ENCODE measurements at places on chromosomes 16 and 17.

GRCh38 chr16:83215406-83216001, 588.7 kb downstream of the CDH13 start:
- peak; percentile 23 for DNase-seq

- peak; percentile 72 for DNase-seq
These were observed 13.0 kb downstream of the AIPL1 start for GRCh38 chr17:6421700-6422604.

- no peak for DNase-seq
These were observed 52.8 kb downstream of the CDH11 start for GRCh38 chr16:65069065-65069464.

GRCh38 chr17:143785-144281, 6.5 kb downstream of the SCGB1C2 start:
- DNase-seq: peak; percentile 94

DNA sequence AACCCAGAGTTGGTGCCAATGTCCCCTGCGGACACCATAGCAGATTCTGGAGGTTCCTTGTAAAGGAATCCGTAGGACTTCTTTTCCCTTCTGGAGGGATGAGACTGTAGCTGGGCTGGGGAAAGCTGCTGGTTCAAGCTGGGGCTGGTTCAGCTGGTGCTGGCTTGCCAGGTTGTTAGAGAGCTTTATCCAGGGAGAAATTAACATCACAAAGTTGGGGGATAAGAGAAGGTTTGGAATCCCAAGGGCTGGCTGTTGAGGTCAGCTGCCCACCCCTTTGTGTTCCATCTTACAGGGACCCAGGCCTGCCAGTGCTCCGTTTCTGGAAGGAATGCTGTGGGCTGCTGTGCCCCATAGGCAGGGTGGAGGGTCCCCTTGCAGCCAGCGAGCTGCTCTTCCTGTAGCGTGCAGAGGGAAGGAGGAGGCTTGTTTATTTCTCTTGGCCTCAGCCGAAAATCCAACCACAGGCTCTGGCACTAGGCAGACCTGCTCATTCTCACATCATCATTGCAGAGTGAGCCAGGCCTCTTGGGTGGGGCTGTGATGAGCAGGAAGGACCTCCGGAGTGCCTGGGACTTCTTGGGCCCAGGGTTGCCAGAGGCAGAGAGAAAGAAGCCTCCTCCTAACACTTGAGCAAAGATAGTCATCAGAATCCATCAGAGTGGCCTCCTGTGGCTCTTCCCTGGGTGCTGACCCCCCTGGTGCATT, 251.1 kb downstream of the SEC14L1 start:
- no peak for DNase-seq

- no peak for DNase-seq
These were observed 79.5 kb downstream of the WIPI1 start for GRCh38 chr17:68377771-68378267.

GRCh38 chr17:34980681-34981537, 597 bp downstream of the LIG3 start:
- peak; percentile 35 for DNase-seq

- peak; percentile 64 for DNase-seq
These were observed 91.3 kb downstream of the SNX29 start for GRCh38 chr16:12067714-12068401.

DNA sequence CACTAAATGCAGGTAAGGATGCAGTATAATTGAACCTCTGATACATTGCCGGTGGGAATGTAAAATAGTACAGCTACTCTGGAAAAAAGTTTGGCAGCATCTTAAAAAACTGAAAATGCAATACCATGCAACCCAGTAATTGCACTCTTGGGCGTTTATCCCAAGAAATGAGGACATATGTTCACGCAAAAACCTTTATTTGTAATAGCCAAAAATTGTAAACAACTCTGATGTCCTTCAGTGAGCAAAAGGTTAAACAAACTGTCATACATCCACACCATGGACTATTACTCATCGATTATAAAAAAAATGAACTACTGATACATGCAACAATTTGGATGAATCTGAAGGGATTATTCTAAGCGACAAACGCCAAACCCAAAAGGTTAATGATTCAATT, 16.9 kb downstream of the SYNRG start:
- no peak for DNase-seq

- DNase-seq: no peak
These were observed 50.3 kb upstream of the TOX3 start for GRCh38 chr16:52597073-52597771.

DNA sequence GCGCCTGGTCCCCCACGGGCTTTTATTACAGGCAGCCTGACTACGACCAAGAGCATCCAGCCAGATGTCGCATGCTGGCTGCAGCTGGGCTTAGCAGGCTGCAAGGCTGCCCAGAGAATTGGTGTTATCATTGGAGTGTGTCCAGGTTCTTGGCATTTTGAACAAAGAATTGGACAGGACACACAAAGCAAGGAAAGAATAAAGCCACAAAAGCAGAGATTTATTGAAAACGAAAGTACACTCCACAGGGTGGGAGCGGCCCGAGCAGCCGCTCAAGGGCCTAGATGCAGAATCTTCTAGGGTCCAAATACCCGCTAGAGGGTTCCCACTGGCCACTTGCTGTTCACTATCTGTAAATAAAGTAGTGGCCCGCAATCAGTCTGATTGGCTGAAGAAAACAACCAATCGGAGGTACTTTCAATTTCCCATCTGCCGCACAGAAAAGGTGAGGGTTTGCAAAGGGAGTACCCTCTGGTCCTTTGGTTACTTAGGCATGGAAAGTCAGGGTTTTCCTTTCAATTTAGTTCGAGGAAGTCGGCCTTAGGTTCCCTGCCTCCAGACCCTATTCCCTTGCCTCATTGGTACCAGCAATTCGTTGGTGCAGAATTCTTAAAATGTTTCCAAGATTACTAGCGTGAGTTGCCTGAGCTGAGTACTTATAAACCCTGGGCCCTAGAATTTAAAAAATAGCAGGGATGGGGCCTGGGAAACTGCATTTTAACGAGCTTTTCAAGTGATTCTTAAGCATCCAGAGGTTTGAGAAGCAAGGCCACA, 38.5 kb upstream of the CNEP1R1 start:
- DNase-seq: no peak

- no peak for DNase-seq
These were observed 23.9 kb downstream of the SNX20 start for GRCh38 chr16:50657241-50657640.

DNA sequence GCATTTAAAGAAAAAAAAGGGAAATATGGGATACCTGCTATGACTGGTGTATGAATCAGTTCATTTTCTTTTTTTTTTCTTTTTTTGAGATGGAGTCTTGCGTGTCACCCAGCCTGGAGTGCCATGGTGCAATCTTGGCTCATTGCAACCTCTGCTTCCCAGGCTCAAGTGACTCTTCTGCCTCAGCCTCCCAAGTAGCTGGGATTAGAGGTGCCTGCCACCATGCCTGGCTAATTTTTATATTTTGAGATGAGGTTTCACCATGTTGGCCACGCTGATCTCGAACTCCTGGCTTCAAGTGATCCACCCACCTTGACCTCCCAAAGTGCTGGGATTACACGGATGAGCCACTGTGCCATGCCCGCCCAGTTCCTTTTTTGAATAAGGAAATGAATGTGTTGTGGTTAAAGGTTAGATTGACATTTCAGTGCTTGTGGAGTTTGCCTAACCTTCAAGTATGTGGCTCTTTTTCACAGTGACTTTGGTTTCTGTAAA, 7.7 kb downstream of the HAPSTR1 start:
- no peak for DNase-seq

- no peak for DNase-seq
These were observed 8.1 kb downstream of the RPL19 start for GRCh38 chr17:39208136-39208535.

- DNase-seq: no peak
These were observed 133.8 kb upstream of the NACA2 start for GRCh38 chr17:61724777-61725176.

- DNase-seq: no peak
These were observed 178.5 kb upstream of the GOT2 start for GRCh38 chr16:58912571-58912970.

- no peak for DNase-seq
These were observed 356.6 kb downstream of the KCNJ2 start for GRCh38 chr17:70525961-70526360.

DNA sequence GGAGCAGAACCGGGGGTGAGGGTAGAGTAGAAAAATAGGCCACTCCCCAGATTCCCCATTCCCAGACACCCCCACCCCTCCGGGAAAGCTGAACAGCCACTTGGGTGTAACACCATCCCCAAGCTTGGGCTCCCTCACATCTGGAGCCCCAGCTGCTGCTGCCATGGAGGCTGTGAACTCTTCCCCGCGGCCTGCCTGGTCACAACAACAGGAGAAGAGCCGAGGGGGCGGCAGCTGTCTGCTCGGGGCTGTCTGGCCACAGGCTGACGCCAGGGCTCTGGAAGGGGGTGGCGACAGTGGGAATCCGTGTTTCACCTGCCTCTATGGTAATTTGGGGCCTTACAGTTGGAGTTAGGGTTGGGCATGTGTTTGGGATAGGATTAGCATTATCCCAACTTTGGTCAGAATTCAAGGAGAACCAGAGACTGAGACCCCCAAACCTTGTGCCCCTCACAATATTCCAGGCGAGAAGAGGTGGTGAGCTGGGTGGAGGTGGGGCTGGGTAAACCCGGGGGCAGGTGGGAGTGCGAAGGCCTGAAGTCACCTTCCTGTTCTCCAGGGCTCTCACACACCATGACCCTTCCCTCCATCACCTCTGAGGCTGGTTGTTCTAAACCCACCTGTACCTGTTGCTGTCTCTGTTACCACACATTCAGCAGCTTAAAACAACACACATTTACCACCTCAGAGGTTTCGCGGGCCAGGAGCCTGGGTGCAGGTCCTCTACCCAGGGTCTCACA, 29.7 kb upstream of the NXPH3 start:
- DNase-seq: no peak

GRCh38 chr16:67397812-67398545, 4.7 kb upstream of the TPPP3 start:
- no peak for DNase-seq

DNA sequence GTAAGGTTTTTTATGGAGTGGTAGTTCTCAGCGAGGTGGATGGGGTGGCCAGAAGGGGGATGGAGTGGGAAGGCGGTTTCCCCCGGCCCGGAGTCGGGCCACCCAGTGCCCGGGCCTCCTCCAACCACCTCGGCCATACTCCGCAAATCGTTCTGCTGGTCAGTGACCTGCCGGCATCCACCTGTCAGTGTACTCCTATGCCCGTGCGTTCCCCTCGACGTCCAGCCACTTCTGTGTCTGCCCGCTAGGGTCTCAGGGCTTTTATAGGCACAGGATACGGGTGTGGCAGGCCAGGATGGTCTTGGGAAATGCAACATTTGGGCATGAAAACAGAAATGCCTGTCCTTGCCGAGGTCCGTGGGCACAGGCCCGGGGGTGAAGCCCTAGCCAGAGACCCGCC, 19.3 kb upstream of the ASGR2 start:
- DNase-seq: no peak

- DNase-seq: no peak
These were observed 73.0 kb upstream of the DNAH17 start for GRCh38 chr17:78650093-78650715.

- no peak for DNase-seq
These were observed 88.7 kb upstream of the CBX4 start for GRCh38 chr17:79927688-79928501.

DNA sequence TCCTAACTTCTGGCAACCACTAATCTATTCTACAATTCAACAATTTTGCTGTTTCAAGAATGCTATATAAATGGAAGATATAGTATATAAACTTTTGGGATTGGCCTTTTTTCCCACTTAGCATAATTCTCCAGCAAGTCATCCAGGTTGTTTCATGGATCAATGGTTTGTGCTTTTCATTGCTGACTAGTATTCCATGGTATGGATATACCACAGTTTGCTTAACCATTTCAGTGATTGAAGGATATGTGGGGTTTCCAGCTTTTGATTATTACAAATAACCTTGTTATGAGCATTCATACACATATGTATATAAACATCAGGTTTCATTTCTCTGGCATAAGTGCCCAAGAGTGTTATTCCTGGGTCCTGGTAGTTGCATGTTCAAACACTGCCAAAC, 2.1 kb upstream of the FAM83G start:
- no peak for DNase-seq

GRCh38 chr17:65297916-65298315, 160.7 kb downstream of the RGS9 start:
- no peak for DNase-seq

- no peak for DNase-seq
These were observed 120.6 kb upstream of the FOXF1 start for GRCh38 chr16:86389566-86390328.

GRCh38 chr17:39903158-39903884, 15.1 kb downstream of the GSDMB start:
- DNase-seq: no peak

DNA sequence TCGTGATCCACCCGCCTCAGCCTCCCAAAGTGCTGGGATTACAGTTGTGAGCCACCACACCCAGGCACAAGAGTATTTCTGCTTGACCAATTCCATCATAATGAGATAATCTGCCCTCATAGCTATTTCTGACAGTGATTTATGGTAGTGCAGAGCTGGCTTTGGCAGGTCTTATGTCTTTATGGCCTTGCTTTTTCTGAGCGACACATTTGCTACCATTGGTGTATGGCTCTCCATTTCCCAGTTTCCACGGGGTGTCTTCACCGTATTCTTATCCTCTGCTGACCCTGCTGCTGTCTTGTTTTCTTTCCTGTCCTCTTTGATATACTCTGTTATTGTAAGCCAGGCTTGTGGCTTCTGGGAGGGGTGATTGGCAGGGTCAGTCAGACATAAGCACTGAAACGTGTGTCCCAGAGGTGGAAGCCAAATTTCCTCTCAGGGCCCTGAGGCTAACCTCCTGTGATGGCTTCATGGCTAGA, 161.1 kb upstream of the TBX2 start:
- no peak for DNase-seq

GRCh38 chr17:19727501-19728078, 11.2 kb upstream of the SLC47A2 start:
- no peak for DNase-seq

DNA sequence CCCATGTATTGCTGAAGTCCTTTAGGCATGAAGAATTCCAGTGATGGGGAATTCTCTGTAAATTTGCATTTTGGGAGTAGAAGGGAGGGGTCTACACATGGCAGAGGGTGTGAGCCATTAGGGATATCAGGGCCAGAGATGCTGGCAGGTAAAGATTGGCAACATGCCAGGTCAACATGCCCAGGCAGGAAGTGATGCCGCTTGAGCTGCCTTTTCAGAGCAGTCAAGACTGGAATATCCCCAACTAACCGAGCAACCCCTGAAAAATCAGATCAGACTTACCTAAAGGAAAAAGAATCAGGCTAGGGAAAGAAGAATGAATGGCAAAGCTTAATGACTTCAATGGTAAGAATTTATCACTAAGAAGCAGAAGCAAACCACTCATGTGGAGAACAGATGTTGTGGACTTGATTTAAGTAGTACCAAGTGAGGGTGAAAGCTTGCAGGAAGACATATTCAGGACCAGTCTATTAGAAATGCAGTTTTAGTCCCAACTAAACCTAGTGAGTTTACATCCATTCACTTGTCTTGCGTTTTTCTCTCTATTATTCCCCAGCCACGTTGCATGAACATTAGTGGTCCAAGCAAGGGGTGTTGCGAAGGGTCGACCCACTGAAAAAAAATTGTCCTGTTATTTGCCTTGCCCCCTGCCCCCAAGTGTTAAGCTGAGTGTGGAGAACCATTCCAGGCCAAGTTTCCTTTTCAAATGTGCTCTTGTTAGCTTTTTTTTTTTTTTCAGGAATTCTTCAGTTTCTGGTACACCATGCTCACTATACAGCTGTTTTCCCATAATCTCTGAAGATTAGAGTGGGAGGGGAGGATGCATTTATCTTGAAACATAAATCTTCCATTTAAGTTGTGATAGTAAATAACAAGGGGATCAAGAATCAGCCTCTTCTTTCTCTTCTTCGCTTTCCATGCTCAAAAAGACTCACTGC, 105.2 kb downstream of the ABCA8 start:
- DNase-seq: no peak
